Stimulated activated CD4-positive, alpha-beta T cell treated with anti-CD3 and anti-CD28 coated beads, Interleukin-1b, Interleukin-23, amount 100 ng/mL, for 1 hour (primary cell): ENCODE measurements at places on chromosomes 16 and 17.

DNA sequence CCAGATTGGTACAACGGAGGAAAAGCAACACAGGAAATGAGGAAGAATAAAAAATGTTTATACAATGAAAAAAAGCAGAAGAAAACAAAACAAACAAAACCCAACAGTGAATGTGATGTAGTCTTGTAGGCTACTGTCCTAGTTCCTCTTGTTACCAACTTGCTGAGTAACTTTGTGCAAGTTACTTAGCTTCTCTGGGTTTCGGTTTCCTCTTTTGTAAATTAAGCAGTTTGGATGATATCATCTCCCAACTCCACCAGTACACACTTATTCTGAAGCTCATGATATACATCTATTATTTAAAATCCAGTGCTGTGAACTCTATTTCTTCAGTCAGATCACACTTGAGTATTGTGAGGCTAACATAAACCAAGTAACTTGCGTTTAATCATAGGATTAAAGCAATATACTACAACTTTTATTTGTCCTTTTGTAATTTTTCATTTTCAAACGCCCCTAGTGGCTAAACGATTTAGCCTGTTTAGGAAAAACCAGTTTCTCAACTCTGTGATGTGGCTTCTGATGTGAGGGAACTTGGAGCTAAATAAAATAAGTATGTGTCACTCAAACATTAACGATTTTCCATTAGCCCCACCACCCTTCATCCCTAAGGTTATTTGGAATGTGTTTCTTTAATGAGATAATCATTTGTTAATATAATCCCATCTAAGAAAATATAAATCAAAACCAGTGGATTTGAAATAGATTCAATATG lies 1.4 kb upstream of the UNK start:
- DNase-seq = no peak

DNA sequence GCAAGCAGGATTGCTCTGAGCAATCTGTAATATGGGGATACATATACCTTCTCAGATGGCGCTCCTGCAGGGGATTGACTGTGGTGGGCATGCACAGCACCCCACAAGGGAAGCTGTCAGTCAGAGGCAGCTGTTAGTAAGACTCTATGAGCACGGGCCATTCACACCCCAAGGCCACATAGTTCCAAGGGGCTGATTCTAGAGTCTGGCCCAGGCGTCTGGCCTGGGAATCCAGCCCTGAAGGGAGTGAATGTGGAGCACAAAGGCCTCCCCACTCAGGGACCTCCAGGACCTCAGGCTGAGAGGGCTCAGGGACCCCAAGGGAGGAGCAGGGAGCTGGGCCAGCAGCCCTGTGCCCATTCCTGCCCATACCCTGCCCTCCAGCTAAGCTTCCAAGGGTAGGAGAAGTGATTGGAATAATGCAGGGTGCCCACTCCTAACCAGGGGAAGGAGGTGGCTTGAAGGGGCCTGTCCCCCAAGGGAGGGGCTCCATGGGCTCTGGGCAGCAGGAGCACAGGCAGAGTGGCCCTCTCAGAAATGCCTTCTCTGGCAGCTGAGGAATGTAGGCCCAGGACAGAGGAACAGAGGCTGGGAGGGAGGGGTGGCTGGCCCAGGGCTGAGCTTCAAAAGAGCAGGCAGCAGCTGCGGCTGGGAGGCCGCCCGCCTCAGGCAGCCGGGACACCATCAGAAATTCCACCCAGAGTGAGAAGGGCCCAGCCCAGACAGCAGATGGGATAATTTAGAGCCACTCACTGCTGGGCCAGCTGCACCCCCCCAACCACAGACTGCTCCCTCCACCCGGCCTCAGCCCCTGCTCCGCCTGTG lies 48.9 kb upstream of the MRPS23 start:
- no peak for DNase-seq

- DNase-seq = no peak
These were observed 25.2 kb upstream of the ABCC12 start for GRCh38 chr16:48180868-48181480.

- DNase-seq = no peak
These were observed 7.4 kb upstream of the FN3KRP start for GRCh38 chr17:82709024-82709675.

DNA sequence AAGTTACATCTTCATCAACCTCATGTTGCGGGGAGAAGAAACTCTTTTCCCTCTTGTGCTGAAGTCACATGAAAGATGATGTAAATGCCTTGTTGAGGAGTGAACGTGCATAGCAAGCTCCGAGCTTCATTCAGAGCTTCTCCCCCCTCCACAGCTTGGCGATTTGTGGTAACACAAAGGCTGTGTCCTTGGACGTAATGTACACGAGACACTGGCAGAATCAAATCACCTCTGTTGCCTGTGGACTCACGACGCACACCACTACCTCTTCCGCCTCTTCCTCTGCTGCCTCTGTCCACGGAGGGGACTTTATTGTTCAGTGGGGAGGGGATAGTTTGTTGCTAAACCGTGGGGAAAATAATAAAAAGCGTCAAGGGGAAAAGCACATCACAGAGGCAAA lies 54.9 kb upstream of the CHMP6 start:
- no peak for DNase-seq

- DNase-seq = no peak
These were observed 2.9 kb upstream of the RHBDF2 start for GRCh38 chr17:76504117-76504516.

GRCh38 chr16:842711-843560 lies 42.4 kb upstream of the GNG13 start:
- DNase-seq = no peak

DNA sequence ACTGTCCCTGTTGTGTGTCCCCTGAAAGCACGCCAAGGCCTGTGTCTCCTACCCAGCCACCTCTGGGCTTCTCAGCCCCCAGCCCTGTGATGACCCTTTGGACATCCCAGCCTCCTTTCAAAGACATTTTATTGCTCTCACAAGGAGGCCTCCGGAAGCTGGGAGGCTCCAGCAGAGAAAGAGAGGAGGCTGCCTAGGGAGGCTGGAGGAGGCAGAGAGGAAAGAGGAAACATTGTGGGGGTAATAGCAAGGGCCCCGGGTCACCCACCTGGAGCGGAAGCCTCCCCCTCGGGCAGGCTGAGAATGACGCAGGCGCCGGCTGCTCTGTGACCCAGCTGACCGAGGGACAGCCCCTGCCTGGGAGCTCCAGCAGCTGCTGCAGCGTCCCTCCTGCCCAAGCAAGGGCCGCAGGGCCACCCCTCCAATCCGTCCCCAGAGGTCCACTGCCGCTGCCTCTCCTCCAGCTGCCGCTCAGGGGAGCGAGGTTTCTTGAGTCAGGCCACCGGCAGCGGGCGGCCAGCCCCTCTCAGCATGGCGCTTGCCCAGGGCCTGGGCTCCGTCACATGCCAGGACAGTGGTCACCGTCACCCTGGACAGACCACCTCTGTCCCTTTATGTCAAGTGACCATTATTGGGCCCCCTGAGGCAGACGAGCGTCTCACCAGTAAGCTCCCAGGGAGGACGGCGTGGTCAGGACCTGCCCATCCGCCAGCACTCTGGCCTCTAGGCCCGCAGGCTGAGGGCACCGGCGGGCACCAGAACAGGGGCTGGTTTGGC lies 29.3 kb downstream of the ACTG1 start:
- no peak for DNase-seq

DNA sequence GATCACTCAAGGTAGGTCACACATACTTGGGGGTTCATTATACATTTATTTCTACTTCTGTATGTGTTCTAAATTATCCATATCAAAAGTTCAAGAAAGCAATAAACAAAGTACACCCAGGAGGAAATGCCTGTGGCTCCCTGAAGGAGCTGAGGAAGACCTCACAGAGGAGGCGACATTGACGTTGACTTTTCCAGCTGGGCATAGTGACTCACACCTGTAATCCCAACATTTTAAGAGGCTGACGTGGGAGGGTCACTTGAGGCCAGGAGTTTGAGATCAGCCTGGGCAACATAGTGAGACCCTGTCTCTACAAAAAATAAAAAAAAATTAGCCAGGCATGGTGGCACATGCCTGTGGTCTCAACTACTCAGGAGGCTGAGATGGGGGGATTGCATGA lies 16.3 kb downstream of the ITGAD start:
- no peak for DNase-seq

DNA sequence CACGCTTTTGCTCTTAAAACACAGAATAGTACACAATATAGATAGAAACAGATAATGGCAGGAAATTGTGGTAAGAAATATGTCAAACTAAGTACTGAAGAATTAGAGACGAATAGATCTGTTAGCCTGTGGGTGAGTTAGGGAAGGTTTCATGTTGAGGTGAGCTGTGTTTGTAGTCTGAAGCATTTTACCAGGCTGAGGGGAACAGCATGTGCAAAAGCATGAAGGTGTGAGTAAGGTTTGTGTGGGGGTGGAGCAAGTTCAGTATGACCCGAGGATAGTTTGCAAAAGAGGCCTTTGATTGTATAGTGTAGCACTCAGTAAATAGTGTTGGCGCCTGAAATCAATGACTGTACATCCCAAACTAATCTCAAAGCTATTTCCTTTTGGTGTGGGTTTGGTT lies 13.8 kb downstream of the IGSF6 start:
- no peak for DNase-seq

DNA sequence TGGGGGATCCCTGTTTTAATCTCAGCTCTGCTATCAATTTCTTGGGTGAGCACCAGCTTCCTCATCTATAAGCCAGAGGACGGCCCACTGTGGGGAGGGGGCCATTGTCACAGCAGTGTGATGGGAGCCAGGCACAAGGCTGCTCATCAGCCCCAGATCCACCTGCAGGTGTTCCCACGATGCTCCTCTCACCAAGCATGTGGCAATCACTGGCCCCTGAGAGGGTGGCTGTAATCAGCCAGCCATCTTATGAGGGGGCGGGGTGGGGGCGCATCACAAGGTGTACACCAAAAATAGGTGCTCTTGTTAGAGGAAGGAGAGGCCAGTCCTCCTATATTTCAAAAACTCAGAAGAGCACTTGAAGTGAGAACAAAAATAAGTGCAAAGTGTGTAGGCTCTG lies 31.2 kb downstream of the HNF1B start:
- no peak for DNase-seq

GRCh38 chr16:86306011-86306644 lies 204.2 kb upstream of the FOXF1 start:
- DNase-seq = no peak

DNA sequence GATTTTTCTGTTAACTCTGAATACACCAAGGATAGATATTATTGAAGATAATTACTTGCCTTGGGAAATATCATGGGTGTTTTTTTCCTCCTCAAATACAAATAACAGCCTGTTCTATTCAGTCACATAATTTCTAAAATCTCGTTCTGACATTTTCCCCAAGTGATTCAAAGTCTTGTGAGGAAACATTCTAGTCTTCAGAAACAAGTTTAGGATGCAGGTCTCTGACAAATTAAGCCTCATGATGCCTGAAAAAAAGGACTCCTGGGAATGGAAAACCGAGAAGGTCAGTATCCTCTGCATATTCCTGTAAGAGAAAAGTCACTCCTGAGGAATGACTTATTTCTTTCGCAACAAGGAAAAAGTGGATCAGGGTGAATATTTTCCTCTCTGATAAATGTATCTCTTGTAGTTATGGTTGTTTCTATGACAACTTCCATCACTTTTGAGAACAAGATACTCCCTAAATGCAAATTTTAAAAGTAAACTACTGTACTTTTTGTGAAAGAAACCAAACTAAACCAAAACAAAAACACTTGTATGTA lies 384.6 kb downstream of the CNTNAP4 start:
- DNase-seq = no peak

DNA sequence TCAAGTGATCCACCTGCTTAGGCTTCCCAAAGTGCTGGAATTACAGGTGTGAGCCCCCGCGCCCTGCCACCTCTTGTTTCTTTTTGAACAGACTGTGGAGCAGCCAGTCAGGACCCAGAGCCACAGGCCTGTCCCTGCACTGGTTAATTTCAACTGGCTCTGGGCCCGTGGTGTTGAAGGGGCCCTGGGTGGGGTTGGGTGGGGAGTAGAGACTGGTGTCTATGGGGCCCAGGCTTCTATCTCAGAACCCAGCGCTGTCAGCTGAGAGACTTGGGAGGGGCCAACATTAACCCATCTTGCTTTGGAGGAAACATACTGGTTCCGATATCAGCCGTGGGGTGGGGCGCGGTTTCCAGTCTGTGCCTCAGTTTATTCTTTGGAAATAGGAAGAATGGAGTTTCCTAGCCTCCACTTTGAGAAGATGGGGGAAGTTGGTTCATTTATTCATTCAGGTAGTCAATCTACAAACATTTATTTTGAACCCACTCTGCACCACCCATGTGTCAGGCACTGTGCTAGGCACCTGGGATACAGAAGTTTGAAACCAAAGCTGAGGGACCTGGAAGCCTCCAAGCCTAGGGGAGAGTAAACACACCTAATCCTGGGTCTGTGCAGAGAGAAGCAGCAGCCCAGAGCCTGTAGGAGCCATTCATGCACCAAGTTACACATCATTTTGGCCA lies 15.5 kb upstream of the SLC4A1 start:
- DNase-seq = no peak

DNA sequence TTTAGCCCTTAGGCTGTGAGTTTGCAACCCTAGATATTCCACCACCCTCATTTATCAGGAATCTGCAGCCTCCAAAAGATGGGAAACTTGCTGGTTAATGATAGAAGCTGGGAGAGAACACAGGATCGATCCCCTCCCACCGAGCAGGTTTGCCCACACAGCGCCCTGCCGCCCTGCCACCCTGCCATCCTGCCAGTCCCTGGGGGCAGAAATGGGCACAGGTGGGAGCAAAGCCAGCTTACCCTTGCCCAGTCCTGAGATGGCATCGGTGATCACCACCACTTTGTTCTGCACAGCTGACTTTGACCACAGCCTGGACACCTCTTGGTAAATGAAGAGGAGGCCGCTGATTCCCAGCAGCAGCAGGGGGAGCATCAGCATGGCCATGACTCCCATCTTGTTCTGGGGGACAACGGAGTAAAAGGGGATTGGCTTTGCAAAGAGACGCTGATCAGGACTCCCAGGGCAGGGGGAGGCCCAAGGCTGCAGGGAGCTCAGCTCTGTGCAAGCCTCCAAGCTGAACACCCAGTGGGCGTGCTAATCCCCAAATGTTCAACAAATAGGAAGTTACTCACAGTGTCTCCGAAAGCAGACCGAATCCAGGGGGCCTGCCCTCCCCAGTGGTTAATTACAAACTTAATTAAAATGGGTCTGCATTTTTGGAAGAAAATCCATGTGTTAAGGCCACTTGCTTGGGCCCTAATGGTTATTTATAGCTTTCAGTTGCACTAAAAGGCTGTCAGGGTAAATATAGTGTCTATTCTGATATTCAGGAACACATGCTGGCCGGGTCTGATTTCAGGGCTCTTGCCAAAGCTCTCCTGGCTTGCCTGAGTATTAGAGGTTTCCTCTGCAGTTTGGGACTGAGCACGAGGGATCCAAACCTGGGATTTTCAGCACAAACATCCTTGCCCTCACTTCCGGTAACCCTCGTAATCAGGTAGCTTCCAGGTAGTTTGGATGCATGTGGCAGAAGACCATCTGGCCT lies at the start of gene DHRS7C:
TSS of gene DHRS7C (minus strand) at position 704 of the 988 bp plus-strand sequence. CDS start at position 396, 308 bp downstream.
- DNase-seq = no peak

GRCh38 chr17:58996968-58997367 lies 109.7 kb downstream of the TRIM37 start:
- no peak for DNase-seq
